ENCODE measurements at places on chromosomes 5 and 9.

DNA sequence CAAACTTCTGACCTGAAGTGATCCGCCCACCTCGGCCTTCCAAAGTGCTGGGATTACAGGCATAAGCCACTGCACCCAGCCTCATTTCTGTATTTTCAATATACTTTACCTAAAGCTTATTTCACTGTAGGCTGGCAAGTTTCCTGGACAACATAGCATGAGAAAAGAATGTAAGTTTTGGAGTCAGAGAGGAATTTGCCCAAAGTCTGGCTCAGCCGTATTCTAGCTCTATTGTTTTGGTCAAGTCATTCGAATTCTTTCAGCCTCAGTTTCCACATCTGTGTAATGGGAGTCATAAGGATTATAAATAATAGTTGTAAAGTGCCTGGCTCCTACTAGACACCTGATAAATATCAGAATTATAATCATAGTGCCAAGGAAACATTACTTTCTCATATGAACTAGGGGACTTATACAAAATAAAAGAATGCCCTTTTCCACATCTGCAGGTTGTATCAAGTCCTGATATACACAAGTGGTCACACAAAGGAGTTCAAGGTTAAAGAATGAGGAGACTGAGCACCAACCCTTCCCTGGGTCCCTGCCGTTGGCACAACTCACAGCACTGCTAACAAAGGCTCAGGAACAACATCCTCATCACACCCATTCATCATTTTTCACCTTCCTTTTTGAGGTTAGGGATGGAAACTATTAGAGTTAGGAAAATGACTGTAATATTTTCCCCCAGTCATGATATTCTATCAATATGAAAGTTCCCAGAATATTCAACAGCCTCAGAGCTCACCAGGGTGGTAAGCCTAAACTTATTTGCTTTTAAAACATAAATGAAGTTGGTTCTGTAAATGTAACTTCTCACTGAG lies 34.6 kb upstream of the RAI14 start:
- no peak for DNase-seq

GRCh38 chr5:17801595-17801994 lies 167.3 kb downstream of the TAF11L14 start:
- DNase-seq, result no peak

DNA sequence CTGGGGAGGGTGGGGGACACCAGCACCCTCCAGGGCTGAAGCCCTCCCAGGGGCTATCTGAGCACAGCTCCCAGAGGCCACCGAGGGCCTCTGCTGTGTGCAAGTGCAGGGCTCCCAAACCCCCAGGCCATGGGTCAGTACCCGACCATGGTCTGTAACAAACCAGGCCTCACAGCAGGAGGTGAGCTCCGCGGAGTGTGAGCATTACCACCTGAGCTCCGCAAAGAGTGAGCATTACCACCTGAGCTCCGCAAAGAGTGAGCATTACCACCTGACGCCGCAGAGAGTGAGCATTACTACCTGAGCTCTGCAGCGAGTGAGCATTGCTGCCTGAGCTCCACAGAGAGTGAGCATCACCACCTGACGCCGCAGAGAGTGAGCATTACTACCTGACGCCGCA lies 152.9 kb upstream of the IRX2 start:
- DNase-seq, result no peak

DNA sequence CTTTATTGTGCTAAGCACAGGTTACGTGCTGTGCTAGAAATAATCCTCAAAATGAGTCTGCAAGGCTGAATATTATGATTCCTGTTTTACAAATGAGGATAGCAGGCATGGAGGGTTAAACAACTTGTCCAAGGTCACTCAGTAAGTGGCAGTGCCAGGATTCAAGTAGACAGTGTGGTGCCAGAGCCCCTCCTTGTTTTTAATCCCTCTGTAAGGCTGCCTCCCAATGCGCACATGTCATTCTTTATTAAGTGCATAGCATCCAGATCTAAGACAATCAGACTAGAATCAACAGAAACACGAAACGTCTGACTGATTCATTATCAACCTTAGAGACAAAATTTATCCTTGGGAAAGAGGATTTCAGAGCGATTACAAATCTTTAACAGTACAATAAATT lies 199.6 kb downstream of the SMARCA2 start:
- DNase-seq, result no peak

DNA sequence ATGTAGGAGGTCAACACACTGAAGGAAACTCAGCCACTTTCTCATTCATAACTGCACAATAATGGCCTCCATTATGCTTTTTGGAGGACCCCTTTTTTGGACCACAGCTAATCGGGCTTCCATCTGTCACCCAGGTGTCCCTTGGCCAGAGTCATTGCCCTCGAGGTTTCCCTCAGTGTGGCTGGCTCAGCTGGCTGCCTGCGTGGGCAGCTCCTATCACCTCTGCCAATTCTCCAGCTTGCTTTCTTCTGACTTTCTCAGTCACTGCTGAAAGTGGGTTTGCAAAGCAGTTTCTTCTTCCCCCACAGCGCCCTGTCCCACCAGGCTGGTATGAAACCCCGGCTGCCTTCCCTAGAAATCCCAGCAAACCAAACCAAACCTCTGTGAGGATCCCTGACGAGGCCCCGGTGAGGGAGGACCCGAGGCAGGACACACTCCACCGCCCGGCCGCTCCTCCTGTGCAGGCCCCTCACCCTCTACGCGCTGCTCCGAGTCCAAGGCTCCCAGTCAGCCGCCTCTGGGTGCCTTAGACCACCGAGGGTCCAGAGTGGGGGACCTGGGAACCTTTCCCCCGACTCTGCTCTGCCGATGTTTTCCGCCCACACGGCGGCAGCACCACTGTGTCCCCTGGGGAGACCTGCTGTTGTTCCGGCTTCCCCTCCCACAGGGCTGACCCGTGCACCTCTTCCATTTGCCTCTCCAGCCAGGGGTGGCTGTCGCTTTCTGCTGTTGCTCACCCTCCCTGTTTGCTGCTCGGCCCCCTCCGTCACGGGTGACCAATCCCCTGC lies 109.5 kb downstream of the TENT4A start:
- DNase-seq, result no peak

DNA sequence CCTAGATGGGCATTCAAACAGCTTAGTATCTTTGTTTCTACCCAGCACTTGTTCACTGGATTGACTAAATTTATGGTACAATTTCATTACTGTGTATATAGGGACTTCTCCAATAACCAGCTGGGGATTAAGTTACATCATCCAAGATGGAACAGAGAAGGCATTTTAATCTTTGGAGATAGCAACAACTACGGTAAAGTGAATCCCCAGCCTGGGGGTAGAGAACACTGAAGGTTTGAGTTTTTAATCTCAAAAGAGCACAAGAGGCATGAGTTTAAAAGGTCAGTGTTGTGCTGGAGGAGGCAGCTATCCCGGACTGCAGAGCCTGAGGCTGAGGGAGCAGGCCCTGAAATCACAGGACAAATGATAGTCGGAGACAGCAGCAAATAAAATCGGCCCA lies 28.6 kb downstream of the DDX31 start:
- no peak for DNase-seq

Measured in T follicular helper cell (primary cell).